ENCODE measurements at places on chromosomes 5 and 9.

- no peak for DNase-seq
Measured at GRCh38 chr5:142527664-142528295, 158.1 kb downstream of the FGF1 start.

DNA sequence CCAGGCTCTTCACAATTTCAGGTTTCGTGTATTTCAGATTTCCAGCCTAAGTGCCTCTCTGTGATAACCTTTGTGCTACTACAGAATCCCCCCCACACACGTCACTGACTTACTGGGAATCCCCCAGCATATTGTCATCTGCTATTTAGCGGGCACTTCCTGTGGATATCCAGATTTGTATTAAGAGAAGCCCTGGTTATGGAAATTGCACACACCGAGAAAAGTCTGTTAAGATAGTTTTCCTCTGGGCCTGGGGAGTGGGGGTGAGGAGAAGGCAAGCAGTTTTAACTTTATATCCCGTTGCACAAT lies 269.9 kb downstream of the MED10 start:
- no peak for DNase-seq

GRCh38 chr5:80653502-80653901 lies 950 bp upstream of the MSH3 start:
- DNase-seq: no peak

- no peak for DNase-seq
Measured at GRCh38 chr5:76547891-76548524, 75.2 kb downstream of the F2RL2 start.

DNA sequence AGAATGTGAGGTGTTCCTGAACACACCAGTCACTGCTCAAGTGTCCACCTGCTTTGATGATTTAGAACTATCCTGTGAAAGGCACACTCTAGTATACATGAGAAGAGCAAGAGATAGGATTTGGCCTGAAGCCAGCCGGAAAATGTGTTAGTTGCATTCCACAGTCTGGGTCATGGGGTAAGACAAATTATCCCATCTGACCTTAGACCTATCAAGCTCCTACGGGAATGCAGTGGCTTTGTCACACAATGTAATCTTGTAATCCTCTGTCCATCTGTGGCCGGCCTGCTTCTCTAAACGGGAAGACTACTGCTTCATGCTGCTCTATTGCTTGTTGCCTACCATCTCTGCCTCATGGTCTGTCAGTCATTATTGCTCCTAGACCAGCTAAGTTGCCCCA lies 92.4 kb upstream of the PRRC1 start:
- no peak for DNase-seq
